ENCODE measurements at places on chromosomes 11 and 22. TPM values are rescaled to one million over a fixed set of nuclear protein-coding genes. Genes with fewer than 3 reads are reported as not detected.

The CABP4 gene
- 3.7 TPM for total RNA-seq

The SLC22A12 gene
- not detected for total RNA-seq

The TRIM29 gene
- total RNA-seq: not detected

The LRRC55 gene
- not detected for total RNA-seq

The ANGPTL5 gene
- total RNA-seq: not detected

The ANO1 gene
- total RNA-seq: not detected

The HOATZ gene
- not detected for total RNA-seq

The FAM180B gene
- total RNA-seq: 0.18 TPM

The TRIM3 gene
- total RNA-seq: 10.7 TPM

The OR51A7 gene
- not detected for total RNA-seq

The MMP7 gene
- not detected for total RNA-seq

The NAP1L4 gene
- 311 TPM for total RNA-seq

The ADAMTS8 gene
- total RNA-seq: not detected

The MCAT gene
- 12.1 TPM for total RNA-seq

The EHF gene
- not detected for total RNA-seq

The OR8A1 gene
- not detected for total RNA-seq

The SHANK3 gene
- total RNA-seq: 0.05 TPM

The LIPT2 gene
- total RNA-seq: 2.6 TPM

The CNGA4 gene
- 0.16 TPM for total RNA-seq

The CADM1 gene
- 0.91 TPM for total RNA-seq

The PAFAH1B2 gene
- 58.4 TPM for total RNA-seq

The OR10AG1 gene
- total RNA-seq: not detected

The NECTIN1 gene
- 2.6 TPM for total RNA-seq

The CRYBA4 gene
- total RNA-seq: not detected

The ADAMTS15 gene
- total RNA-seq: 0.02 TPM

The SLC43A1 gene
- 26.3 TPM for total RNA-seq

The PLAAT2 gene
- not detected for total RNA-seq

The HBD gene
- not detected for total RNA-seq

The ATG16L2 gene
- total RNA-seq: 103 TPM

The CCDC73 gene
- 0.11 TPM for total RNA-seq

The IL17REL gene
- not detected for total RNA-seq
